ENCODE measurements at places on chromosomes 1 and 21.

DNA sequence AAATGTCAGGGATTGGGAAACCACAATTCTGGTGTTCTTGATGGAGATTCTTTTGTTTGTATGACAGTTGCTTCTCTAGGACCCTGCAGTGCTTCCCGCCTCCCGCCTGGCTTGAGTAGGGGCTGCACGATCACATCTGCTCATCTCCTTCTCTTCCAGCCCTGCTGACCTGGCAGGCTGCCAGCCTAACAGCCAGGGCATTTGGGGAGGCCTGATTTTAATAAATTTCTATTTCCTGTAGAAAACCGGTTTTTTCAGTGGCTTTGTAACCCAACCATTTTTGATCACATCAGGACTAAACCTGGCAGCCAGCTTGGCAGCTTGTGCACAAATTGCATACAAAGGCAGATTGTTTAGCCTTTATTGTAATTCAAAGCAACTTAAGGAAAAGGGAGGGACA, 78.9 kb downstream of the UBE2U start:
- DNase-seq: no peak
- no peak overlapping the region for H3K27ac ChIP-seq
- no peaks in the 10 kb centered on the region for H3K27me3 ChIP-seq
- H3K4me3 ChIP-seq: no peak overlapping the region

GRCh38 chr1:77825131-77825709, 45.8 kb downstream of the MIGA1 start:
- H3K4me1 ChIP-seq: no peaks in the 10 kb centered on the region
- no peak overlapping the region for H3K27ac ChIP-seq
- no peaks in the 10 kb centered on the region for H3K27me3 ChIP-seq
- peak; percentile 32 for DNase-seq

DNA sequence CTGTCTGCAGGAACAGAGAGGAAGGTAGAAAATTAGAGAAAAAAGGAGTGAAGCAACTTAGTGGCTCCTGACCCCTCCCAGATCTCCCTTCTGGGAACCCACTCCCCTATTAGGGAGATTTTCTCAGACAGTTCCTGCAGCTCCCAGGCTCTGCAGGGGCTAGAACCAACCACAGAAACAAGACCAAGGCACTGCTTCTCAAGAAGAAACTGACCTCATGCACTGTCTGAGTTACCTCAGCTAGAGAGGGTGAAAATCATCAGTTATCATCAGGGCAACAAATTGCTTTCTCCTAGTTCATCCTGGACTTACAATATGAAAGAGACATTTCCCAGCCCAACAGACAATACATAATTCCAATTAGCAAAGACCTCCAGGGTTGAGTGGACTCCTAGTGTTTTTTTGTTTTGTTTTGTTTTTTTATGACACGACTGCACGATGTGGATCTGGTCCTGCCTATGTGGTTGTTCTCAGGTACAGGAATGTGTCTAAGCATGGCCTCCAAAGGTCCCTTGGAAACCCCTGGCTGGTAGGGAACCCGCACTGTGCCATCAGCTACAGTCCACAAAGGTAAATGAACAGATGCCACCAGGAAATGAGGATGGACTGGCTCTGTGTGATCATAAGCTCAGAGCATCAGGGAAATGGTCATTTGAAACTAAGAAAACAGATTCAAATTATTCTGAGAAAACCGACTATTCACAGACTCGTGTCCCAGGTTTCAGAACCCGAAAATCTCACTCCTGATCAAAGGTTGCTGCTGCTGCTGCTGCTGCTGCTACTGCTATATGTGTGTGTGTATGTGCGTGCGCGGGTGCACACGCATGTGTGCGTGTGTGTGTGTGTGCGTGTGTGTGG, 65.3 kb downstream of the LAMC2 start:
- H3K36me3 ChIP-seq: no peaks in the 10 kb centered on the region
- DNase-seq: no peak
- no peak overlapping the region for H3K4me3 ChIP-seq
- no peak overlapping the region for H3K27ac ChIP-seq
- peaks cover 21% of the 10 kb centered on the region for H3K27me3 ChIP-seq

GRCh38 chr1:229285440-229285839, 14.5 kb downstream of the RAB4A start:
- no peak overlapping the region for H3K4me3 ChIP-seq
- DNase-seq: no peak
- peaks cover 22% of the 10 kb centered on the region for H3K36me3 ChIP-seq
- no peak overlapping the region for H3K27ac ChIP-seq
- H3K27me3 ChIP-seq: no peaks in the 10 kb centered on the region
- peaks cover 44% of the 10 kb centered on the region for H3K4me1 ChIP-seq

GRCh38 chr1:206094024-206094423, 23.2 kb downstream of the AVPR1B start:
- no peak overlapping the region for H3K4me3 ChIP-seq
- no peak overlapping the region for H3K27ac ChIP-seq
- peaks cover 5% of the 10 kb centered on the region for H3K27me3 ChIP-seq
- no peaks in the 10 kb centered on the region for H3K4me1 ChIP-seq
